ENCODE measurements at places on chromosomes 3 and 15.

DNA sequence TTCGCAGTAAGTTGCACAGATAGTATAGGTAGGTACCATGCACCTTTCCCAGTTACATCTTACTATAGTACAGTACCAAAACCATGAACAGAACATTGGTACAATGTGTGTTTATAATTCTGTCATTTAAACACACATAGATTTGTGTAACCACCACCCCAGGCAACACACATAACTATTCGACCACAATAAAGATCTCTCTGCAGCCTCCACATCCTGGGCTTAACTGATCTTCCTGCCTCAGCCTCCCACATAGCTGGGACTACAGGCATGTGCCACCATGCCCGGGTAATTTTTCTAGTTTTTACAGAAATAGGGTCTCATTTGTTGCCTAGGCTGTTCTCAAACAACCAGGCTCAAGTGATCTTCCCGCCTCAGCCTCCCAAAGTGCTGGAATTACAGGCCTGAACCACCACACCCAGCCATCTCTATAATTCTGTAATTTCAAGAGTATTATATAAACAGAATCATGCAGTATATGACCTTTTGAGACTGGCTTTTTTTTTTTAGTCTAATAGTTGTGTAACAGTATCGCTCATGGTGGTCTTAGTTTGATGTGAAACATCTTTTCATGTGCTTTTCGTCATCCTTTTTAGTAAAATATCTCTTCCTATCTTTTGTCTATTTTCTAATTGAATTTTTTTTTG lies 13.3 kb upstream of the TMF1 start:
- no peak for DNase-seq

- DNase-seq: no peak
These were observed 53.3 kb upstream of the RNF7 start for GRCh38 chr3:141684758-141685157.

DNA sequence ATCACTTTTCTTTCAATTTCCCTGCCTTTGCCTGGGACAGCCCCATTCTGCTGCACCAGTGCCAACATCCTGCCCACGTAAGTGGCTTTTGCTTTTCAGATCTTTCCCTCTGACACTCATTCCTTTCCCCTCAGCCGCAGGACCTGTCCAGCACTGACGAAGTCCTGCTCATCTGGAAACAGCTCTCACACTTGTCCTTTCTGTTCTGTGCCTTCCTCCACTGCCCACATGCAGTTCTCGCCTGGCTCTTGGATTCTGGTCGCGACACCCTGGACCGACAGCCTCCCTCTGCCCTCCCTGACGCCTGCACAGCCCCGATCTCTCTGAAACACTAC lies 99.7 kb downstream of the ADCY5 start:
- DNase-seq: no peak

- no peak for DNase-seq
These were observed 19.3 kb downstream of the C3orf85 start for GRCh38 chr3:109155828-109156227.

- DNase-seq: no peak
These were observed 401.2 kb upstream of the CDIN1 start for GRCh38 chr15:36178303-36178633.

GRCh38 chr3:123524981-123525380 lies 59.9 kb downstream of the HACD2 start:
- no peak for DNase-seq

DNA sequence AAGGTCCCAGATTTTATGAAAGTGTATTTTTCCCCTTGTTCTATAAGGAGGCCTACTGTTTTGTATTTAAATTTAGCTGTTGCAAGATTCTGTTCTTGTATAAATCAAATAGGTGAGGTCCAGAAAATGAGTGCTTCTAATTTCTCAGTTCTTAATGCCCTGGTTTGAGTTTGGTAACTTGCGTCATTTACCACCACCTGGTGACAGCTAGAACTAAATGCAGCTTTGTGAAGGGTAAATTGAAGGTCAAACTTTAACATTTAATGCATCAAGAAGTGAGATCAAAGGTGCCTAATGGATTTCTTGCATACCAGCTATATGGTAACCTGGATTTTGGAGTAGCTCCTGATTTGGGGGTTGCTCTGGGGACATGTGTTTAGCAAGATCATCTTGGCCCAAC lies 50.7 kb upstream of the POLR2M start:
- no peak for DNase-seq

DNA sequence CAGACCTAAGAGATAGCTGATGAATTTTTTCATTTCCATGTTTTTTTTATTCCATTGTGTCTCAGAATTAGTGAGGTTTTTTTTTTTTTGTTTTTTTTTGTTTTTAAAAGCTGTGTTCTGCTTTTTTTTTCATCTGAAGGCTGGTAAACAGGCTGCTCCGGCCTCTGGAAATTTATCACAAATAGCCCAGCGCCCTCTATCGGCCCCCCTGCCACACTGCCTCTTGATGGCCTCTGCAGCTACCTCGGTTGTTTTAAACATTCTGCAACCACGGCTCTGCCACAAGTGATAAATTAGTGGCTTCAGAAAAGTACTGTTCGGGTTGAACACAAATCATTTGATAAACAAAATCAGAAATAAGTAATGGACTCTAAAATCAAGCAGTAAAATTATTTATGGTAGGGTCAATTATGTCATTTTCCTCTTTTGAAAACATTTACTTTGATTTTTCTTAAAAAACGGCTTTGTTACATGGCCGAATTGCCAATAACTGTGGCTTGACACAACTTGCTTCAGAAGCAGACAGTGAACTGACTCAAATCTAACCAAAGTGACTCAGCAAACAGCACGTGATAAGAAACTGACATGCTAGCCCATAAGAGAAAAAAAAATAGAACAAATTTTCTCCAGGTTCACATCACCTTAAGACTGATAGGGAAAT lies 87.8 kb downstream of the RSL24D1 start:
- no peak for DNase-seq

- DNase-seq: peak; percentile 74
These were observed 16.8 kb upstream of the ESYT3 start for GRCh38 chr3:138417559-138417982.

- peak; percentile 9 for DNase-seq
These were observed 678 bp downstream of the DOCK3 start for GRCh38 chr3:50675179-50676030.

- DNase-seq: no peak
These were observed 1.6 kb upstream of the LTF start for GRCh38 chr3:46466273-46466672.

- DNase-seq: no peak
These were observed 214.8 kb downstream of the TBC1D2B start for GRCh38 chr15:77862651-77863104.

DNA sequence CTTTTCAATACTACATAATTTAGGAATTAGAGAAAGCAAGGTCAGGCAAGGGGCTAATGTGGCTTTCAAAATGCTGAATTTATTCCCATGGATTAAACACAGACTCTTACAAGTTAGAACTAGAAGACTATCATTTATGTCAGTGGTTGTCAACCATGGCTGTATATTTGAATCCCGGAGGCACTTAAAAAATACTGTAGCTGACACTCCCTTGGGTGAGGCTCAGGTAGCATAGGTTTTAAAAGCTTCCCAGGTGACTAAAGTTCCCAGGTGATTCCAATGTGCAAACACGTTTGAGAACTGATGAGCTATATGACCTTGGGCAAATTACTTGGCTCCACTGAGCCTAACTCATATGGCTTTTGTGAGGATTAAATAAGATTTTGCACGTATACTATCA lies 29.6 kb downstream of the AAGAB start:
- DNase-seq: no peak

Measured in NCI-H1930 (cell line).